ENCODE measurements at places on chromosomes 1 and 21. TPM values are rescaled to one million over a fixed set of nuclear protein-coding genes. Genes with fewer than 3 reads are reported as not detected.
A peak's percentile ranks its signal among the peaks of the same experiment; 100 is the strongest.

DNA sequence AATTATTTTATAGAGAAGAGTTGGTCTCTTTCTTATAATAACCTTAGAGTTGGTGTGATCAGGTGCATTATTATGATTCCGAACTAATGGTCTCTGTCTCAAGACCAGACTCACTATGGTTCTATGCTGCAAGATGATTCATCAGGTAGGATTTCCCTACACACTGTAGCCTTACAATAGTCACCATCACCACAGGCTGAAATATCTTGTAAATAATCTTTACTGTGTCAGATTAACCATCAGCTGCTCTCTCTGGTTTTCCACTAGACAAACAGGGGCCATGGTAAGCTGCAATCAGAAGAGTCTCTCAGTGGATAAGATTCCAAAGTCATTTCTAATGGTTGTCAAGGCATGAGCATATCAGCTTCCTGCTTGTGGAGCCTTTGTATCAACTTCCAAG, 4.4 kb upstream of the GBP4 start:
- no peak for DNase-seq

ZNF648 gene
- total RNA-seq: 1.1 TPM

- DNase-seq: peak; percentile 52
These were observed 347.8 kb downstream of the DUSP10 start for GRCh38 chr1:221394011-221394544.

FCGR1A gene
- not detected for total RNA-seq

XKR8 gene
- total RNA-seq: not detected

- DNase-seq: no peak
These were observed 512.5 kb upstream of the LRRC7 start for GRCh38 chr1:69055194-69055593.

- DNase-seq: no peak
These were observed 517.5 kb downstream of the PLPP3 start for GRCh38 chr1:56061824-56062223.

- no peak for DNase-seq
These were observed 72.3 kb upstream of the CAMK1G start for GRCh38 chr1:209511169-209511568.

USH2A gene
- total RNA-seq: 0.79 TPM

DNA sequence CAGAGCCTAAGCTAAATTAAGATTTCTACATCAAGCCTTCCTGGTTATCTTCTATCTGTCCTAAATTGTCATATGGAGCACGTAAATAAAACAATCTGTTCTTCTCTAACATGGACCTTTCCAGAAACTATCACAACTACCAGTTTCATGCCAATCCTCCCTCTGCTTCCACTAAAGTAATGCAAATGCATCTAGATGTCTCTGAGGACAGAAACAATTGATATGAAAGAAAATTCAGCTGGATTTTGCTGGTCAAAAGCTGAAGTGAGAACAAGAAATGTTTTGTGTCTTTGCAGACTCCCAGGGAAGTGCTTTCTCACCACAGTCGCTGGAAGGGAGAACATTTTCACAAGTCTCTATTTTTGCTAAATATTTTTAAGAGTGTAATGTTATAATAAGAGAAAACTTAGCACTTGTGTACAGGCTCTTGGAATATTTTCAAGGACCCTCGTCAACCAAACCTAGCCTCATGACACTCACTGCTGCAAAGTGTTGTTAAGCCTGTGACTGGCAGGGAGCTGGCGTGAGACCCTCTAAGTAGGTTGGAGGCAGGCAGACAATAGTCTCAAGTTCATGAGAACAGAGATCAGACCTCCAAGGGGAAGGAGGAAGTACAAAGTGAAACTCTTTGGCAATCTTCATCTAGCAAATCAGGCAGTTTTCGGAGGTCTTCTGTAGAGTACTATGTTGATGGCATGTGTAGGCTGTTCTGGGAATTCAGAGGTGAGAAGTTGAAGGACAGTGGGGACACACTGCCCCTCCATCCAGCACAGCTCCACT, 38.8 kb downstream of the DNASE2B start:
- no peak for DNase-seq

DNA sequence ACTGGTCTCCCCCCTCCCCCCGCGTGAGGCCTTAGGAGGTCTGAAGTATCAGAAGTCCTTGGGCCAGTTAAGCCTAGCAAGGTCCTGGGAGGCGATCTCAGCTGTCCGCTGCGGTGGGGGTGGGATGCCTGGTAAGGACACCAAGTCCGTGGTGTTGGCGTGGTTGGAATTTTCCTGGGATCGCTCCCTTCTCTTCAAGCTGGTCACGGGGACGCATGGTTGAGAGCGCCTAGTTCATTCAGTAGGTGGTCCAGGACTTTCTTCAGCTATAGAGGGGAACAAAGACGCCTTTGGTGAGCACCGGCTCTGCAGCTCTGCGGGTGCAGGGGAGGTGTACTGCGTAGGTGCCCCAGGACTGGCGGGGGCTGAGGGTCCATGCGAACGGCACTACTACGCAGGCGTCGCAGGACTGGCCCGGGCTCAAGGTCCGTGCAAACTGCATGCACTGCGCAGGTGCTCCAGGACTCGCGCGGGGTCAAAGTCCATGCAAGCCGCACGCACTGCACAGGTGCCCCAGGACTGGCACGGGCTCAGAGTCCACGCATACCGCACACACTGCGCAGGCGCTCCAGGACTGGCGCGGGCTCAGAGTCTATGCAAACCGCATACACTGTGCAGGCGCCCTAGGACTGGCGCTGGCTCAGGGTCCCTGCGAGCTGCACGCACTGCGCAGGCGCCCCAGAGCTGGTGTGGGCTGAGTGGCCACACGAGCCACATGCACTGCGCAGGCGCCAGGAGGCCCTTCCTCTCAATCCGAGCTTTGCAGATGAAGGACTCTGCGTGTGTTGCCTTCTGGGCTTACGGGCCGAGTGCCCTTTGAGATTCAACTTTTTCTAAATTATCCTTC, 36.6 kb upstream of the HMGN1 start:
- peak; percentile 74 for DNase-seq

DNA sequence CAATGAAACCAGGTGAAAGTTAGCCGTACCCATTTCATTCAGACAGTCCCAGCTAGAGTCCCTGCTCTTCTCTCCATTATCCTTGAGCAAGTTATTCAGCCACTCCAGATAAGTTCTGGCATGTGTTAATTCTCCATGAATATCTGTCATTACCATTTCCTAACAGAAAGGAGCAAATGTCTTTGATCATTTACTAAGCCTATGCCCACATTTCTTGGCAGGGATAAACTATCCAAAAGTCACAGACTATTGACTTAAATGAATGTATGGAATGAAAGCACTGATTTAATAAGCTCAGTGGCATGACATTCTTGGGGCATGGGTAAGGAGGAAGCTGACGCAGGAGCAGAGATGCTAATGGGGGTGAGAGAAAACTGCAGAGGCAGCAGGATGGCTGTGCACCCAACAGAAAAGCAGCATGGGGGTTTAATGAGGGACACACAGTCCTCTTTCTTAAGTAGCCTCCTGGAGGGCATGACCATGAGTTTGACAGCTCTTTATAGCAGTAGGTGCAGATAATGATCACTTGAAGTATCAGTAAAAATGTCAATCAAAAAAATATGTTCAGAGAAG, 17.6 kb upstream of the DHCR24 start:
- peak; percentile 15 for DNase-seq

DNA sequence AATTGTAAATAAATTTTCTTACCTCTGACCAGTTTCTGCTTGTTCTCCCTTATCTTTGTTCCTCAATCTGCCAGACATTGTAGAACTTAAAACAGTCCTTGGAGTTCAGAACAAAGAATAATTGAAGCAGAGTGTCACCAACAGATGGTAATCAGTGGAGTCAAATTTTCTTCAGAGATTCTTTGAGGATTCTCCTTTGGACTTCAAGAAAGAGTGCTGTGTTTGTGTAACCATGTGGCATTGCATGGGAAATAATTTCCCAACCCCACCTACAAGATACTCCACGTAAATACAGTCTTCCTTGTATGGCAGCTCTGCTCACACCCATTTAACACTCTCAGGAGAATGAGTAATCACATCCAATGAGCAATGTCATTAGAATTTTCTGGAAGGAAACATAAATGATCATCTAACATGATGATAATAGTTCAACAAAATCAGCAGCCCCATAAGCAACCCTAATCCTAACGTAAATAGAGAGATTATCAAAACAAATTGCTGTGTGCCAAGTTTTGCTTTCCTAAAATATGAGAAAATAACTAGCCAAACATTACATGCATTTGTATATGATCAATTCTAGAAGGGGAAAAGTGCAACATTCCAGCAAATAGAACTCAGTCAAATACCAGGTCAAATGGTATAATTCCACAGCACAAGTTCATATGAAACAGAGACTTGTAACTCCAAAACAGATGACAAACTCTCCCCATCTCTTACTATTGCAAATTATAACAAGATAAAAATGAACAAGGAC, 6.9 kb upstream of the DENND1B start:
- DNase-seq: no peak

DNA sequence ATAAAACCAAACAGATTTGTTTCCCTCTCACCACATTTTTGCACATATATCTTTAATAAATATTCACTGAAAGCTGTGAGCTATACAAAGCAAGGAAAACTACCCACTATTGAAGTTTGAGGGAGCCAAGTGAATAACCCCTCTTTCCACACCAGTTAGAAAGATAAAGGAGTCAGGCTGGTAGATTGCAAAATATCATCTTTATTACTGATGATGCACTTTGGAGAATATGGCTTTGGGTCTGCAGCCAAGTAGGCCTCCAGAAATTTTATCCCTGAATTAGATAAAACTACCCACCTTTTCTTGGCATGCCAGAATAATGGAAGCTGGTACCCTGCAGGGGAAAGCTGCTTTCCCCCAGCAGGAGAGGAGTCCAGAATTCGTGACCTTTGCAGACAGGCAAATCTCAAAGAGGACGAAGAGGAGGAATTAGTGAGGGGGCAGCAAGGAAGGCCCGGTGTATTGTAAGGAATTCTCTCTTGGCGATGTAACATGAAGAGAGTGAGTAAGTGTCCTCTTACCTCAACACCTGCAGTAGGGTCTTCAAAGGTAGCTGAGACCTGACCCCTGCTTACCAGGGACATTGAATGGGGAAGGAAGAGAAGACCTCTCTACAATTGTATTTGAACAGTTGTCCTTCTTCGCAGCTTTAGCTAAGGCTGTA, 84.7 kb downstream of the LRRC8D start:
- no peak for DNase-seq

DNA sequence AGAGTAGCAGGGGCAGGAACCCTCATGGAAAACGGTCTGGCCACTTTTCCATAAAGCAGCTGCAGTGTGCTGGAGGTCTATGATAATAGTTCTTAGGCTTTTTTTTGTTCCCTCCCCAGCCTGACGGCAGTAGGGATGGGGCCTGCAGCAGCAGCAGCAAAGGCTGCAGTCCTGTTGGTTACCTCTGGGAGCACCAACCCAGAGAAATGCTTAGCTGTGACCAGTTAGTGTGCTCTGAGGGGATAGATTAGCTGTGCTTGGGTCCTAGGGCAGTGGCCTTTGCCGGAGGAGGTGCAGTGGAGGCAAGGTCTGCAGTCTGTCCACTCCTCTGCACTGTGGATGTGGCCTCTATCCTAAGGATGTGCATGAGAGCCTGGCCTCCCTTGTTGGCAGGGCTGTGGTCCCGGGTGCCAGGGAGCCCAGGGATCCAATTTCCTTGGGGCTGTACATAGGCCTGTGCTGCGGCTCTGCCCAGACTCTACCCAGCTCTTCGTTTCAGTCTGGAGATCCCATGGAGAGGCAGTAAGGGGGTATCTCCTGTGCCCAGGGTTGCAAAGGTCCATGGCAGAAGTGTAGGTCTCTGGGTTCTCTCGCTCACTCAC, 322.7 kb downstream of the PTBP2 start:
- DNase-seq: no peak

SH2D5 gene
- 3.7 TPM for total RNA-seq

RSPH1 gene
- total RNA-seq: not detected

ITLN1 gene
- total RNA-seq: not detected

DNA sequence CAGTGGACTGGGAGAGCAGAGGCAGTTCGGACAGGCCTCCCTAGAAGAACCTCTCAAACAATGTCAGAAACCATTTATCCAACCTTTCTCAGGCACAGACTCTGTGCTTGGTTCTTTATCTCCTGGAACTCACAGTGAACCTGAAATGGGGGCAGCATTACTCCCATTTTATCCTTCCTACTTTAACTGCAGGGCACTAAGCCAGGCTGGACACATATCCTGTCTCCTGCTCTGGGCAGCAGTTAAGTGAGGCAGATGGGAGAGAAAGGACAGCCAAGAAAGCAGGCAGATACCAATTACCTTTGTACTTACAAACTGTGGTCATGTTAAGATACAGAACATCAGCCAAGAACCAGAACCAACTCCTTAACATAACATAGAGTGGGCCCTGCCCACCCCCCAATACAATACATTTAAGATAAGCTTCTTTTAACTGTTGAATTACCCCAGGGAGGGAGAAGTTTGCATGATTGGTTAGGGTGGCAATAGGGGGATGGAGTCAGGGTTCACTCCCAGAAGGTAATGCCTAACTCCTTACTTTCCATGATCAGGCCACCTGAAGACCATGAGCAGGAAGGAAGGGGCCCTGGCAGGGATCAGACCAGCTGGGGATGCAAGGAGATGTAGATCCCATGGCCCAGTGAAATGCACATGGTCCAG, 10.9 kb downstream of the KDF1 start:
- DNase-seq: no peak

KDF1 gene
- not detected for total RNA-seq

DNA sequence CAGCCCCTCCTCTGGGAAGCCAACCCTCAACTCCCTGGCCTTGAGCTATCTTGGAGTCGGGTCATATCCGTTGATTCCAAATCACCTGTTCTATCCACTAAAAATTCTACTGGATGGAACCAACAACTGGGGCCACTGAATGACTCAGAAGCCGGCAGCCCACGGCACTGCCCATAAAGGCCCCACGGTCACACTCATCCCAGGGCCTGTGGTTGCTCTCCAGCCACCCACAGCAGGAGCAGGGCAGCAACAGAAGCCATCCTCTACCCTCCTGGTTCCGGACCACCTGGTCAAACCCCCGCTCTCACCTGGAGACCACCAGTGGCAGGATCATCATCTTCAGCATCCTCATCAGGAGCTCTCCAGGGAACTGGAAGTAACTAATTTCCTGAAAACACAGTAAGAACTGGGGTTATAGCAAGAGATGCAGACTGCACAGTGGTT, 8.4 kb downstream of the SLC1A7 start:
- no peak for DNase-seq

GRCh38 chr1:98991127-98992012, 13.3 kb downstream of the PLPPR5 start:
- peak; percentile 59 for DNase-seq

DNA sequence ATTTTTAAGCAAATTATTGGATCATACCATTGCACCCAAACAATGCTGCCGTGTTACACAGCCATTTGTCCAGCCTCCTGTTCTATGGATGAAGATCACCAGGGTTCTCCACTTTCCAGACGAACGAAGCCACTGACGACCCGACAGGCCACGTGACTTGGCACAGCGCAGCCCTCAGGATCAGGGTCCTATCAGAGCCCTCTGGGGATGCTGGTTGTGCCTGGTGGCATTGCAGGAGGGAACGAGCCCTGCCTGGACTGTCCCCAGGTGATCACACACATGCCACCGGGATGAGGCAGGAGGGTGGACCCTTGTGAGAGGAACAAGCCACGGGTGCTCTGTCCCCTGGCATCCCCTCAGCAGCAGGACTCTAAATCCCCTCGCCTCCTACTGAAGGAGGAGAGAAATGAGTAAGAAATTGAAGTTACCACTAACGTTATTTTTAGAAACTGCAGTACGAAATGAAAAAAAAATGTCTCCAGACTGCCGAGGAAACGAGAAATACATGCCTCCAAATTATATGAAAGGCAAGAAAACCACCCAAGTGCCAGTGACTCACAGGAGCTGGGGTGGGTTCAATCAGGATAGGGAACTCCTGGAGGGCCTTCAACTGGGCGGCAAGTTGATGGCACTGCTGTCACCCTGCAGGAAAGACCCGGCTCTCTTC, 58.7 kb upstream of the PDE9A start:
- no peak for DNase-seq
